ENCODE measurements at places on chromosomes 1 and 21.

GRCh38 chr1:2641381-2642130, 8.7 kb upstream of the MMEL1 start:
- no peak for DNase-seq

DNA sequence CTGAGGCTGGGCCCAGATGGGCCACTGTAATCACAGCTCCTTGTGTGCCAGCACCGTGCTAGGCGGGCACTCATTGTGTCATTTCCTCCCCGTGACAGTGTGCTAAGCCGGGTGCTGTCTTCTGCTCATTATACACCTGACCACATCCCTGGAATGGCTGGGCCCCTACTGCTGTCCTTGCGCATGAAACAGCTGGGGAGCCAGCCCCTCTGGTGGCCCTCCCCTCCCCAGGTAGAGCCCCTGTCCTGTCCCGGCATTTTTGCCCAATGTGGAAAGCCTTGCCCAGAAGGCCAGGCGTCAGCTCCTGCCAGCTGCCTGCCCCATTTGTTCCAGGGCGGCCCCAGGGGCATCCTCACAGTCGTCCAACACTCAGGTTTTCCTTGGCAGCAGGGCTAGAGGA, 107.4 kb upstream of the CASZ1 start:
- no peak for DNase-seq

GRCh38 chr1:2046174-2046917, 3.9 kb upstream of the PRKCZ start:
- DNase-seq: peak; percentile 41

- no peak for DNase-seq
These were observed 100.6 kb downstream of the ROR1 start for GRCh38 chr1:63874278-63874880.
